ENCODE measurements at places on chromosomes 6 and 20.

- peak; percentile 61 for DNase-seq
Measured at GRCh38 chr6:80472271-80472670, 365.8 kb downstream of the BCKDHB start.

DNA sequence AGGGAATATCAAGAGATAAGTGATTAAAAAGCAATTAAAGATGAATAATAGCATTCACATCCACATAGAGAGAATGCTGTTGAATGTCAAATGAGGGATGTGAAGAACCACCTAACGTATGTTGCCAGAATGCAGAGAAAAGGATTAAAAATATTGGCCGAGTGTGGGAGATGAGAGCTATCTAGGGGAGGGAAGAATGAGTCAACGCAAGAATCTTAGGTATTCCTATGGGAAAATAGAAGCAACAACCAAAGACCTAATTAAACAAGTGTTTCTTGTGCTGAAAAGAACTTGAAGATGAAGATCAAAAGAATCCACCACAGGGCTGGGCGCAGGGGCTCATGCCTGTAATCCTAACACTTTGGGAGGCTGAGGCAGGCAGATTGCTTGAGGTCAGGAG is 12.2 kb upstream of the RSPH3 start:
- no peak for DNase-seq

- DNase-seq = no peak
Measured at GRCh38 chr6:22878324-22878701, 308.9 kb downstream of the HDGFL1 start.

DNA sequence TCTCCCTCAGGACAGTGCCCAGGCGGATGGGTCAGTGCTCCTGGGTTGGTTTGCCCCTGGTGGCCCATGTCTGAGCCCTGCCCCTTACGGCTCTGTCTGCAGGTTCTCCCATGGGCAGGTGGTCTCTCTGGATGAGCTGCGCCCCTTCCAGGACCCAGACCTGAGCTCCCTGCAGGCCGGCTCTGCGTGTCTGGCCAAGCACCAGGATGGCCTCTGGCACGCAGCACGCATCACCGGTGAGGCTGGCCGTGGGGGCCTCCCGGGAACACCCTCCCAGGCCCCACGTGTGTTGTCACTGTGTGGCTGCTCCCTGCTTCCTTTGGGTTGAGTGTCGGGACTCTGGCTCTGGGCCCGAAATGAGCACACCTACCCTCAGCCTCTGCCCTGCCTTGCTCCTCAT is 3.3 kb upstream of the LIME1 start:
- DNase-seq = no peak

GRCh38 chr6:143807103-143807772 is 35.9 kb upstream of the LTV1 start:
- no peak for DNase-seq

DNA sequence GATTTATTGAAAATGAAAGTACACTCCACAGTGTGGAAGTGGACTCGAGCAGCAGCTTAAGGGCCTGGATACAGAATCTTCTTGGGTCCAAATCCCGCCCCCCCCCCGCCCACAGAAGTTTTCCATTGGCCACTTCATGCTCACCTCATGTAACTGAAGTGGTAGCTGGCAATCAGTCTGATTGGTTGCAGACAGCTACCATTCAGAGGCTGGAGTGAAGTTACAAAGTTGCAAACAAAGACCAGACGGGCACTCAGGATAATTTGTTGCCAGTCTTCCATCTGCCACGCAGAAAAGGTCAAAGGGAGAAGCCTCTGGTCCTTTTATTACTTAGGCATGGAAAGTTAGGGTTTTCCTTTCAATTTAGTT is 25.8 kb upstream of the FABP7 start:
- DNase-seq = peak; percentile 26

GRCh38 chr20:19654921-19655320 is 103.1 kb upstream of the RIN2 start:
- DNase-seq = no peak

DNA sequence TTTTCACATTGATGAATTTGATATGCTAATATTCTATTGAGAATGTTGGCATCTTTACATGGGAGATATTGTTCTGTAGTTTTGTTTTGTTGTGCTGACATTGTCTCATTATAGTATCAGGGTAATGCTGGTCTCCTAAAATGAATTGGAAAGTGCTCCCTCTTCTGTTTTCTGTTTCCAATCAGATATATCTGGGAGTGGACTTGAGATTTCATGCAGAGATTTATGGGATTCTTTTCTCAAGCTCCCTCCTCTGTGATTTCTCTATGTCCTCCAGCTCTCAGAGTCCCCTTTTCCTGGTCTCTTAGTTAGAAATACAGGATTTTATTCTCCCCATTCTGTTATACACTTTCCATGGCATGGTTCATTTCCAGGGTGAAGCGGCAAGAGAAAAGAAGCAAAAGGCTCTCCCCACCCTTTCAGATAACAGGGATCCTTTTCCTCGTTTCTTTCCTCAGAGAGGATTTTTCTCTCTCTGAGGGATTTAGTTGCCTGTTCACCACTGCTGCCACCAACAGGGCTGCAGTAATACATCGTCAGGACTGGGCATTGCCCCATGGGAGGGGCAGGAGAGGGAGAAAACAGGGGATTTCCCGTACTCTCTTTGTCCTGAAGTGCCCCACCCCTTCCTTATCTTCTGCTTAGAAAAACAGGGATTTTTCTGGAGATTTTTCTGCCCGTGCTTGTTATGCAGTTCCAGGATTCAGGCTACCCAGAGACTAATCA is 59.3 kb upstream of the STMND1 start:
- peak; percentile 26 for DNase-seq

All from fibroblast of mammary gland (primary cell).